ENCODE measurements at places on chromosomes 5 and 9.

DNA sequence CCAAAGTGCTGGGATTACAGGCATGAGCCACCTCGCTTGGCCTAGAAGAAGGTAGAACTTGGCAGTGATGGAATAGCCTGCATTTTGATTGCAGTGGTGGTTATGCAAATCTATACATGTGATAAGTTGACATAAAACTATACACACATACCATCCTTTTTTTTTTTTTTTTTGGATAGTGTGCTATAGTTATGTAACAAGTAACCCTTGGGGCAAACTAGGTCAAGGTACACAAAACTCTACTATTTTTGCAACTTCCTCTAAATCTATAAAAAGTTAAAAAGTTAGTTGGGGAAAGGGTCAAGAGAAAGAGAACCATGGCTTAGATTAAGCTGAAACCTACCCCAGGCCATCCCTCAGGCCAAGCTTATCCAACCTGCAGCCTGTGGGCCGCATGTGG lies 11.1 kb downstream of the TRIM14 start:
- no peak for DNase-seq

DNA sequence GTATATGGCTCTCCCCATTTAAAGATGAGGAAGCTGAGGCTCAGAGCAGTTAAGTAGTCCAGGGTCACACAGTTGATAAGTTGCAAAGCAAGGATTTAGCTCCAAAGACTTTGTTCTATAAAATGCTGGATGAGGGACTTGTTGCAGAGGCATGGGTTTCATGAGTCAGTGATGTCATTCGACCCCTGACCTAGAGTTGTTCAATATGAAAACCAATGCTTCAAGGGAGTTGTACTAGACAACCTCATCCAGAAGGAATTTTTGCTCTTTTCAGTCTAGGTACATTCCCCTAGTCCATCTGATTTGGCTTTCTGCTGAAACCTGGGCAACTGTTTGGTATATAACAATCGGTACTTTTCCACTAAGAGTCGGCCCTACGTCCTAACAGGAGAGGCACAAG lies 550.4 kb downstream of the EBF1 start:
- no peak for DNase-seq

GRCh38 chr9:20990867-20991266 lies 40.6 kb downstream of the HACD4 start:
- DNase-seq = no peak

DNA sequence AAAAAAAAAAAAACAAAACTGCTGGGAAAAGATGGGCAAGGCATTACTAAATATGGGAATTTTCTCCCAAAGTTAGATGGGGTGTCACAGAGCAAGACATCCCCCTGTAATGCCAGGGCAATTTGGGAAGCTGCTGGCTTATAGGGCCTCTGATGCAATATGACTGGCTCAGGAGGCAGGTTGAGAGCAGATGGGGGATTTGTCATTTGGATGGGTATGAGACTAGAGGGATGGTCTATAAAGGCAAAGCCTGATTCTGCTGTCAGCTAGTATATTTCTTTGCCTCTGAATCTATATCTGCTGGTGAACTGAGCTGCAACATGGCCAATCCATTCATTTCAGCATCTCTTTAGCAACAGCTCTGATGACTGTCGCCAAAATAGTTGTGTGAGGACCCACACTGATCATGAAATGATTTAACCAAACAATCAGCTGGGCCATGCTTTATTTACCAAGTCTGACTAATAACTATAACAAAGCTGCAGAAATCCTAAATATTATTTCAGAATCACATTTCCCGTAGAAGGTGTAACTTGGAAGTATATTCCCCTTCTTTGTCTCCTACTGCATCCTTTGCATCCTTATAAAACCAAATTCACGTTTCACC lies 455.1 kb upstream of the ZNF608 start:
- DNase-seq = no peak

DNA sequence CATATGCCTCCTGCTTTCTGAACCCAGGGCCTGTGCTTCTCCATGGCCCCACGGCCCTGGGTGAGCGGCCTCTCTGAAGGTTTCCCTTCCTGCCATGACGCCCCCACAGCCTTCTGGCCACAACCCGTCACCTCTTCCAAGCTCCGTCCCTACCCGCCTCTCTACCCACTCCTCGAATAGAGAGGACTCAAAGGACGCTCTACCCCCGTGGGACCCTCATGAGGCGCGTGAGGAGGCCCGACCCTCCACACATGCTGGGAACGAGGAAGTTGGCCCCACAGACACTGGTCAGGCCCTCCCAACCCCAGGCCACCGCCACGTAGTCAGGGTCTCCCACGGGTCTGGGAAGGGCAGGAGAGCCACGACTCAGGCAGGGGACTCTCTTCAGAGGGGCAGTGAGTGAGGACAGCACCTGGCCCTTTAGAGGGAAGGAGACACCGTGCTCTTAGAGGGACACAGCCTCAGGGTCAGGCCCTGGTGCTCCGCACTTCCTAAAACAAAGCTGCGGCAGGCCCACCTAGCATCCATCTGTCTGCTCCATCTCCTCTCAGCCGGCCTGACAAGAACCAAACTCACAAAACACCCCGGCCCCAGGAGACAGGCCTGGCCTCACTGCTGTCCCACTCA lies 5.3 kb downstream of the BRD3 start:
- DNase-seq = no peak

DNA sequence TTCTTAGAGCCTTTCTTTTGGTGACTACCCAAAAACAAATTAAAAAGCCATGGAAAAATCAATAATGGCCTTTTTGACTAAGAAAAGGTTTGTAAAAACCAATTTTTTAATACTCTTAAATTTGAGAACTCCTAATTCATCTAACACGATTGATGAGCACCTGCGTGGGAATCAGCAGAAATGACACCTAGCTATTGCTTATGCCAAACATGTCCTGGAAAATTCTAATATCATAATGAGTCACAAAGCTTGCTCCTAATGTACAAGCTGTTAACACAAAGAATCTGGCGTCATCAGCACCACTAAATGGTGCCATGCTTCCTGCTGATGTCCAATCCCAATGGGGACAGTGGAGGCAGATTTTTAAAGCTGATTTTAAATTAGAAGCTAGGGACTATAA lies 146.2 kb upstream of the LRRTM2 start:
- DNase-seq = no peak

DNA sequence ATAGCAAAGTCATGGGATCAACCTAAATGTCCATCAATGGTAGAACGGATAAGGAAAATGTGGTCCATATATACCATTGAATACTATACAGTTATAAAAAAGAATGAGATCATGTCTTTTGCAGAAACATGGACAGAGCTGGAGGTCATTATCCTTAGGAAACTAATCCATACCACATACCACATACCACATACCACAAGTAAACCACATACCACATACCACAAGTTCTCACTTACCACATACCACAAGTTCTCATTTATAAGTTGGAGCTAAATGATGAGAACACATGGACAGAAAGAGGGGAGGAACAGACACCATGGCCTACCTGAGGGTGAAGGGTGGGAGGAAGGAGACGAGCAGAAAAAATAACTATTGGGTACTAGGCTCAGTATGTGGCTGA lies 154.6 kb upstream of the GHR start:
- DNase-seq = no peak

- DNase-seq = no peak
These were observed 208.6 kb downstream of the GRIA1 start for GRCh38 chr5:153699035-153699434.

GRCh38 chr9:135246248-135247205 lies 159.1 kb downstream of the OLFM1 start:
- no peak for DNase-seq

GRCh38 chr5:160089531-160089930 lies 29.7 kb downstream of the PWWP2A start:
- DNase-seq = no peak

GRCh38 chr9:6702707-6703106 lies 55.1 kb upstream of the KDM4C start:
- DNase-seq = no peak

- no peak for DNase-seq
These were observed 55.5 kb downstream of the GALNT12 start for GRCh38 chr9:98862936-98863335.

GRCh38 chr5:152372875-152373274 lies 32.2 kb downstream of the NMUR2 start:
- DNase-seq = no peak

GRCh38 chr9:89543111-89543510 lies 45.2 kb upstream of the SEMA4D start:
- DNase-seq = no peak

DNA sequence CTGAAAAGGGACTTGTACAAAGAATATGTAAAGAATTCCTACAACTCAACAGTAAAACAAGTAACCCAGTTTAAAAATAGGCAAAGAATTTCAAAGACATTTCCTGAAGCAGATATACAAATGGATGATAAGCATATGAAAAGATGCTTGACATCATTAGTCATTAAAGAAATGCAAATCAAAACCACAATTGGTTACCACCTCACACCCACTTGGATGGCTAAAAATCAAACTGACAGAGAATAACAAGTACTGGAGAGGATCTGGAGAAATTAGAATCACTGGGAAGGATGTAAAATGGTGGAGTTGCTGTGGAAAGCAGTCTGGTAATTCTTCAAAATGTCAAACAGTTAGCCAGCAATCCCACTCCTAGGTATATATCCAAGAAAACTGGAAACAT lies 12.5 kb upstream of the FOXE1 start:
- no peak for DNase-seq

GRCh38 chr5:173435447-173435846 lies 107.2 kb upstream of the STC2 start:
- no peak for DNase-seq

- no peak for DNase-seq
These were observed 19.0 kb upstream of the GPX3 start for GRCh38 chr5:151001436-151001835.

DNA sequence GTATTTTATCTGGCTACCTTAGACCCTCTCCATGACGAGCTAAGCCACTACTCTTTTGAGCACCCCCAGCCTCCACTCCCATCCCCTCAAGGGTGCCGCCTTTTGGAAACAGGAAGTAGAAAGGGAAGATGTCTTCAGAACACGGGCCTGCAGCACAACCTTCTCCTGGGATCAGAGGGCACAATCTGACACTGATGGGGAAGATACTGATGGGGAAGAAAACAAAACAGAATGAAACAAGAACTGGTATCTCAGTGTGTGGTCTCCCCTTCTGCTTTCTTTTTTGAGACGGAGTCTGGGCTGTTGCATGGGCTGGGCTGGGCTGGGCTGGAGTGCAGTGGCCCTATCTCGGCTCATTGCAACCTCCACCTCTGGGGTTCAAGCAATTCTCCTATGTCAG lies 539.7 kb upstream of the DAP start:
- no peak for DNase-seq

DNA sequence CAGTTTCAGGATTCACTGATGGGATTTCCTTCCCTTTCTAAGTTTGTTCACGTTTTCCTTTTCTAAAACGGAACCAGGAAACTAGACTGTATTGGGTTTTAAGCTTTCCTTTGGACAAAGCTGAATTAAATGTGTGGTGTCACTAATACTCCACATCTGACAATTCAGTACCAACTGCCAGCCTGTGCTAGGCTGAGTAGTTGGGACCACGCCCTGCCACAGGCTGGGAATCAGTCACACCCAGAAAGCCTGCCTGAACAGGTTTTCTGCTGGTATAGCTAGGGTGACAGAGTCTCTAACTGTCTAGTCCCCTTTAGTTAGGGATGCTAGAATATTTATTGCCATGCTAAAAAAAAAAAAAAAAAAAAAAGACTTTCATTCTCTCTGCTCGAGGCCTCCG lies 15.6 kb downstream of the SPACA9 start:
- no peak for DNase-seq

GRCh38 chr9:97349400-97349799 lies 41.9 kb downstream of the CCDC180 start:
- DNase-seq = no peak

DNA sequence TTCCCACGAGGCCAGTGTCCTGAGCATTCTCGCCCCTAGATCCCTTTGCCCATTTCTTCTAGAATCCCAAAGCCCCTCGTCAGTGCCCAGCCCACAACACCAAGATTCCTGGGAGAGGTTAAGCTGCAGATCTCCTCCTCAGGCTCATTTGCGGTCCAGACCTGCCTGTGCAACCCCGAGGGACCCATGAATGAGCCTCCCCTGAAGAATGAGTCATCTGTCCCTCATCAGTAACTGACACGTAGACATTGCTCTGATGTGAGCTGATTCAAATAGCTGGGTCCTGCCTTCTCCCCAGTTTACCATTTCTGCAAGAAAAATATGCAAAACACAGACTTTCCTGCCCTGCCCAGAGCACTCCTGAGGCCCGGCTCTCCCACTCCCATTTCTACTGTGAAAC lies 92.8 kb downstream of the ADCY2 start:
- no peak for DNase-seq

GRCh38 chr9:132183134-132183533 lies 21.3 kb downstream of the NTNG2 start:
- no peak for DNase-seq

DNA sequence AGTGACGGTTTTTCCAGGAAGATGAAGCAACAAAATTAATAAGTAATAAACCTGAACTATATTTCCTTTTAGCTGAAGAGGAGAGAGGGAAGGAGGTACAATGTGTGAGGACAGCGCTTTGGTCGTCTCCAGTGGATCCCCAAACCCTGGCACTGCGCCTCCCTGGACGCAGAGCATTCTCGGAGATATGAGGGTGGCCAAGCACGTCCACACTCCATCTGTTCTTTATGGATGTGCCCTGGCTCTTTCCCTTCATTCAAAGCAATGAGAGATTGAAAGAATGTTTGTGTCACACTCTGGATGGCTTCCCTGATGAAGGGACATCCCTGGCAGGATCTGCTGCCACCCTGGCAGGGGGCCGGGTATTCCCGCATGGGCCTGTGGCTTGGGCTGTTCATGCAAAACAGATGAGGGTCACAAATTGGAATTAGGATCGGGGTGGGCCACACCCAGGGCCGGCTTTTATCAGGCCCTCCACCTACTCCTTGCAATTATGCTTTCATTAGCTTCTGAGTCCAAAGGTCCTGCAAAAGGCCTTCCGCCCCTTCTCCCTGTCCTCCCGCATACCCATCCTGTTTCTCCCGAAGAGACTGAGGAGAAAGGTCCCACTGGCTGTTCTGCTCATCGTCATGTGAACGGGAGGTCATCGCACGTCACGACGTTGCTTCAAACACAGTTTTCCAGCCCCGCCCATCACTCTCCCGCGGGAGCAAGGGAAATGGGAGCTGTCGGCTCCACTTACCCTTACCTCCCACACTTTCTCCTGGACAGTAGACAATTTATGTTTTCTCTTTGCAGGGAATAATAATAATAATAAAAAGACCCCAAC lies 286.1 kb upstream of the IRX4 start:
- DNase-seq = no peak

DNA sequence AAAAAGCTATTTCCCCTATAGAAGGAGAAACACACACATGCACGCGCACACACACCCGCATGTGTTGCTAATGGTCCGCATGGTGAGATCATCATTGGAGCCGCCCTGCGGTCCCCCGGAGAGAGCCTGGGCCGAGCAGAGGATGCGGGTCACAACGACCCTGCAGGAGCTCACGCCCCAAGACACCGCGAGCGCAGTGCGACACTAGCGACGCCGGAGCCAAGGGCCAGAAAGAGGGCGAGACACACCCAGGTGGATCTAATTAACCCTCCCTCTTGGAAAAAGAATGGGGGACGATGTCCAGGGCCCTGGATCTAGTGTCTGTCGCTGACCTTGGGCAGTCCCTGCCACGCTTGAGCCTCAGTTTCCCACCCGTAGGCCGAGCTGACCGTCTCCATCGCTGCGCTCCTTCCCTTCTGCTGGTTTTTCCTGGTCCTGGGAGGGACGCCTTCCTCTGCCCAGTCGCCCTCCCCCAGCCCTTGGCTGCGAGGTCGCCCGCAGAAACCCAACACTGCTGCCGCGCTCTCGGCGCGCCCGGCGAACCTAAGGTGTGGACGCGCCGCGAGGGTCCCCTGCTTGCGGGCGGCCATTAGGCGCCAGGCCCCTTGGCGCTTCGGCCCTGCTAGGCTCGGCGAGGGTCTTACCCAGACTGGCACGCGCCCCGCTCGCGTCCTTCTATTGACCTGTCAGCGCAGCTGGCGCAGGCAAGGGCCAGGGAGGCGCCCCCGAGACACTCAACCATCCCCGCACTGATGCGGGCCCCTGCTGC lies 47.5 kb upstream of the RNF20 start:
- DNase-seq = no peak

All from esophagus squamous epithelium (tissue), 5 donors.